Esophagus mucosa (tissue), 1 donor: ENCODE measurements at places on chromosomes 16 and 17. TPM values are rescaled to one million over a fixed set of nuclear protein-coding genes. Genes with fewer than 3 reads are reported as not detected.

DNA sequence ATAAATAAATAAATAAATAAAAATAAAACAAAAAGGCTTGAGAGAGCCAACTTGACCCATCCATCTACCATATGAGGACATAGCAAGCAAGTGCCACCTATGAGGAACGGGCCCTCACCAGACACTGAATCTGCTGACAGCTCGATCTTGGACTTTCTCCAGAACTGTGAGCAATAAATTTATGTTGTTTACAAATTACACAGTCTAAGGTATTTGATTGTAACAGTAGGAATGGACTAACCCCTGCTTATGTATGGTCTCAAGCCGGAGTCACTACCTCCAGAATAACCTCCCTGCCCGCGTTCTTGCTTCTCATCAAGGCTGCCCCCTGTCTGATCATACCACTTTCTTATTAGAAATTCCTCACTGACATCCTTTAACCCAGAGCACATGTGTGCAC, 9.9 kb downstream of the SLC5A11 start:
- ATAC-seq: no peak

Gene SPATA22
- total RNA-seq: not detected

GRCh38 chr17:79152636-79153035, 78.0 kb downstream of the ENGASE start:
- no peak for ATAC-seq

- ATAC-seq: no peak
Observed at GRCh38 chr17:4587195-4587594, 2.9 kb downstream of the SMTNL2 start.

Gene TMC8
- 2.0 TPM for total RNA-seq

DNA sequence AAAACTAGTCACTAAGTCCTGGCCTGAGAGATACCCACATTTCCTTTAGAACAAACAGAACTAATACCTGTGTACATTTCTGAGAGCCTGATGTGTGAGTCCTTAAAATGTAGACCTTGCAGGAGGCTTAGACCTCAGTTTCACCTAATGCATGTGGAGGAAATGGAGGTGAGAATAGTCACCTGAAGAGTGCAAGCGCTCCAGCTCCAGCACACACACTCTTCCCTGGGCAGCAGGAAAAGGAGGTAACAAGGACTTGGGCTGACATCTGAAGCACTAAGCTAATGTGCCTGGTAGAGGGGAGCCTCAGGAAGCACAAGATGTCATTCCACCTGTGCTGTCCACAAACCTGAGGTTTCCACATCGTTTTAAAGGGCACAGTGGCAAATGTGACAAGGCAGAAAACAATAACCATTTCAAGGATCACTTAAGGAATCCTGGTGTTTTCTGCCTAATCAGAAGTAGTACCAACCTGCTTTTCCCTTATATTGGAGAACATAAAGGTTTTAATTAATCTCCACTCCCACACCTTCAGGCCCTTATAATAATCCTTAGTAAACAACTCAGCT, 17.2 kb upstream of the RSL1D1 start:
- ATAC-seq: peak; percentile 36

Gene CENPX
- total RNA-seq: 71.8 TPM
